Neural crest cell (in vitro differentiated cells): ENCODE measurements at places on chromosomes 13 and 19.

GRCh38 chr13:91349992-91350911 is 2.8 kb downstream of the MIR17HG start:
- DNase-seq: no peak

DNA sequence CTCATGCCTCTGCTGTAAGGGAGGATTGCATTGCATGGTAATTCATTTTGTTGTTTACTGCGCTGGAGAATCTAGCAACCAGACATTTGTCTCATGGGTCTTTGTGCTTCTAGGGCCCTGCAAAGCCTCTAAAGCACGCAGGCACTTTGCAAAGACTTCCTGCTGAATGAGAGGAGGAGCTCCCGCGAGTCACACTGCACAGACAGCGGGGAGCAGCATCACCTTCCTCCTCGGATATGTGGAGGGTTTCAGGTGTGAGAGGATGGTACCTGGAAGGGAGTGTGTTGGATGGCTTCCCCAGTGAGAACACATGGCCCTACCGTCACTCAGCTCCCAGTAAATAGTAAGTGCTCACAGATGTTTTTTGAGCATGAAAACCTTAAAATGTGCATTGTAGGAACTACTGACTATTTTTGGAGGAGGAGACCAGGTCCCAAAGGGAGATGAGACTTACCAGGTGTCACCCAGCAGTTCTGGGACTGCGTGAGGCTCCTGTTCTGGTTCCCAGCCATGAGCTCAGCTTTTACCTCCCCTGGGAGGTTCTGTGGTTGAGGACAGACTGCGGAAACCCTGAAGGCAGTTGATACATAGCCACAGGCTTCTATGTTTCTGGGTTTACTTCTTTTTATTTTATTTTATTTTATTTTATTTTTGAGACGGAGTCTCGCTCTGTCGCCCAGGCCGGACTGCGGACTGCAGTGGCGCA is 278.0 kb downstream of the FGF9 start:
- no peak for DNase-seq

DNA sequence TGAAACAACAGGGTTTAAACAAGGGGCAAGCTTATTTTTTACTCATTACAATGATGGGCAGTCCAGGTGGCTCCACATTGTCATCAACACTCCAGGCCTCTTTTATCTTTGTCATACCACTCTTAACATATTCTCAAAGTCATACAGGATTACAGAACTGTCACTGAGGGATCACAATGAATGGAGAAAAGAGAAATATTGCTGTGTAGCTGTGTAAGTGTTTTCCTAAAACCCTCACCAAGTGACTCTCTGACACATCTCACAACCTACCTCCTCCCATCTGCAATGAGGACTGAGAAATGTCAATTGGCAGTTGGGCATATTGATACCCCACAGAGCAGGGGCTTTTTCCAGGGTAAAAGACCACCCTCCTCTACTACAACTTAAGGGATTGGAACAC is 562.1 kb downstream of the TBC1D4 start:
- no peak for DNase-seq

GRCh38 chr19:32387701-32388392 is 17.7 kb upstream of the DPY19L3 start:
- no peak for DNase-seq

- no peak for DNase-seq
These were observed 6.6 kb downstream of the THOP1 start for GRCh38 chr19:2791876-2792275.

DNA sequence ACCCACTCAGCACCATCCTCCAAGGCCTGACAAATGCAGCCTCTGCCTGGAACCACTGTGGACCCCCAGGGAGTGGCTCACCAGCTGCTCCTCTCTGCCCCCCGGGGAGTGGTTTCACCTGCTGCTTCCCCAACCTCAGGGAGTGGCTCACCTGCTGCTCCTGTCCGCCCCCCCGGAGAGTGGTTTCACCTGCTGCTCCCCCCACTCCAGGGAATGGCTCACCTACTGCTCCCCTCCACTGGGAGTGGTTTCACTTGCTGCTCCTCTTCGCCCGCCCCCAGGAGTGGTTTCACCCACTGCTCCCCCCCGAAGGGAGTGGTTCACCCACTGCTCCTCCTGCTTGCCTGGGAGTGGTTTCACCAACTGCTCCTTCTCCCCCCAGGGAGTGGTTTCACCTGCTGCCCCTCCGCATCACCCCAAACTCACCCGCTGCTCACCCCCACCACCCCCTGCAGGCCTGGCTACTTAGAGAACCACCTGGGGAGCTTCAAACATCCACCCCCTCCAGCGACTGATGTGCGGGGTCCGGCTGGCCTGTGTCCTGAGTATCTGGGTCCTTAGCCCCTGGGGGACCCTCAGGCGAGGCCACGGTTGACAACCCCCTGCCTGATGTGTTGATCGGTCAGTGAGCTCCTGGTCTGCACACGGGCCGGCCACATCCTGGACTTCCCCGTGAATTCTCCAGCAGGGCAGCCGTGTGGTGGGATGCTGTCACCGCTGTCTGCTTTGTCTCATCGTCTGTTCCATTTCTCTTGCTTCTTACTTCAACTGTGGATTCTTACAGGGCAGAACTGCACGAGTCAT is 14.6 kb upstream of the TMEM255B start:
- DNase-seq: no peak

DNA sequence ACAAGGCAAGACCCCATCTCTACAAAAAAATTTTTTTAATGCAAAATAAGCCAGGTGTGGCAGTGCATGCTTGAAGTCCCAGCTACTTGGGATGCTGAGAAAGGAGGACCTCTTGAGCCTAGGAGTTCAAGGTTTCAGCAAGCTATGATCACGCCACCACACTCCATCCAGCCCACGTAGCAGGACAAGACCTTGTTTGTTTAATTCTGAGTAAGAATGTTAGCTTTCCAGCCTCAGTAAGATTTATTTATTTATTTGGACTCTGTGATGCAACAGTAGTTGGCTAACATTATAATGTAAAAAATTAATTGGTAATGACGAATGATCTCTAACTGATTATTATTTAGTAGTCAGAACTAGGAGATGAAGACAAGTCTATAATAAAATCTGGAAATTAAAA is 23.3 kb downstream of the N4BP2L2 start:
- no peak for DNase-seq

DNA sequence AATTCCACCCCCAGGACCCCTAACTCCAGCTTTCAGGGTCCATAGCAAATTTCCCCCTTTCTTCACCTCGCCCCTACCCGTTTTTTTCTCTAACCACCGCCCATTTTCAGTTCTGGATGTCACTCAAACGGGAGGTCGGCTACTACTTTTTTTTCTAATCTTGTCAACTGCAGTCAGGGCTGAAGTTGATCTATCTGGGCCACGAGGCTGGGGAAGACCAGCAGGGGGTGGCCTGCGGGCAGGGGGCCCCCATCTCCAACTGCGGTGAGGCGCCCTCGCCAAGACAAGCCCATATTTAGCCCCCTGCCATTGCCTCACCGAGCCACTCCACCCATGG is 748 bp downstream of the LHFPL6 start:
- DNase-seq: no peak

DNA sequence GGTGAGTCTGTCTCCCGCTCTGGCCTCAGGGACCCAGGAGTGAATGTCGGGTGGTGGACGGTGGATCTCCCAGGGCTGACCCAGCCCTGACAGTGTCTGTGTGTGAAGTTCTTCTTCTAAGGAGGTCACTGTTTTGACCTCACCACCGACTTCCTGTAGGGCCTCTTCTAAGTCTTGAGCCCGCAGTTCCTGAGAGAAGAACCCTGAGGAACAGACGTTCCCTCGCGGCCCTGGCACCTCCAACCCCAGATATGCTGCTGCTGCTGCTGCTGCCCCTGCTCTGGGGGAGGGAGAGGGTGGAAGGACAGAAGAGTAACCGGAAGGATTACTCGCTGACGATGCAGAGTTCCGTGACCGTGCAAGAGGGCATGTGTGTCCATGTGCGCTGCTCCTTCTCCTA is at the start of gene SIGLEC7:
TSS of gene SIGLEC7 (plus strand) at position 183 of the 400 bp plus-strand sequence. CDS start at position 252, 69 bp downstream.
- no peak for DNase-seq

DNA sequence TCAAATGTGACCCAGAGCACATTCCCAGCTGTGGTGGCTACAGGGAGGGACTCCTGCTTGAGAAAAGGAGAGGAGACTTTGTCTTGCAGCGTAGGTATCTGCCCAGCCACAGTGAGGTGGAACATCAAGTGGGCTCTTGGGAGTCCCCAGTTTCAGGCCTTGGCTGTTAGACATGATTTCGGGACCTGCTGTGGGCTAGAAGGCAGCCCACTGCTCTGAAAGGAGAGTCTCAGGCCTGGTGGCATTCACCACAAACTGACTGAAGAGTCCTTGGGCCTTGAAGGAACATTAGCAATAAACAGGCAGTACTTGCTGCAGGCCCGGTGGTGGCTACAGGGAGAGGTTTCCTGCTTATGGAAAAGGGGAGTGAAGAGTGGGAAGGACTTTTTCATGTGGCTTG is 61.8 kb upstream of the TEX29 start:
- no peak for DNase-seq

GRCh38 chr13:48590141-48590901 is 57.4 kb upstream of the RCBTB2 start:
- no peak for DNase-seq

- no peak for DNase-seq
These were observed 26.1 kb downstream of the GAS6 start for GRCh38 chr13:113837560-113838355.

DNA sequence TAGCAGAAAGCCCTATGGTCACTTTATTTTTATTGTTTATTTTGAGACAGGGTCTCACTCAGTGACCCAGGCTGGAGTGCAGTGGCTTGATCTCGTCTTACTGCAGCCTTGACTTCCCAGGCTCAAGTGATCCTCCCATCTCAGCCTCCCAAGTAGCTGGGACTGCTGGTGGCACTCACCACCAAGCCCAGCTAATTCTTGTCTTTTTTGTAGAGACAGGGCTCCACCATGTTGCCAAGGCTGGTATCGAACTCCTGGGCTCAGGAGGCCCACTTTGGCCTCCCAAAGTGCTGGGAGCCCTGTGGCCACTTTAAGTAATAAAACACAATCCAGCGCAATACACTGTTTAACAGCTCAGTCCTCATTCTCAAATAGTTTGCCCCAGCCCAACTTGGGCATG is 69.3 kb downstream of the NUFIP1 start:
- no peak for DNase-seq

DNA sequence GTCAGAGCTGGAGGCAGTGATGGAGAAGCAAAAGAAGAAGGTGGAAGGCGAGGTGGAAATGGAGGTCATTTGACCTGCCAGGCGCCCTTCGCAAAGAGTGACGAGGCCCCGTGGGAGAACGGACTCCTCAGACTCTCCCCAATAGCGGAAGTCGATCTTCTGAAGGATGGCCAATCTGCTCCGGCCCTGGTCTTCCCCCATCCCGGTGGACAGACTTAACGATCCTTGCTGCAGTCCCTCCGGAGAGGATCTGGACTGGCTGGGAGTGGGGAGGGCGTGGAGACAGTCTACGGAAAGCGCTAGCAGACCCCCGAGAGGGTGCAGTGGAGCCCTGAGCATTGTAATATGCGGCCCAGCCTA is 11.9 kb downstream of the EPS8L1 start:
- DNase-seq: no peak

GRCh38 chr19:11230621-11231386 is 8.6 kb upstream of the ANGPTL8 start:
- no peak for DNase-seq

GRCh38 chr19:17333611-17334413 is 843 bp downstream of the ANO8 start:
- DNase-seq: no peak

DNA sequence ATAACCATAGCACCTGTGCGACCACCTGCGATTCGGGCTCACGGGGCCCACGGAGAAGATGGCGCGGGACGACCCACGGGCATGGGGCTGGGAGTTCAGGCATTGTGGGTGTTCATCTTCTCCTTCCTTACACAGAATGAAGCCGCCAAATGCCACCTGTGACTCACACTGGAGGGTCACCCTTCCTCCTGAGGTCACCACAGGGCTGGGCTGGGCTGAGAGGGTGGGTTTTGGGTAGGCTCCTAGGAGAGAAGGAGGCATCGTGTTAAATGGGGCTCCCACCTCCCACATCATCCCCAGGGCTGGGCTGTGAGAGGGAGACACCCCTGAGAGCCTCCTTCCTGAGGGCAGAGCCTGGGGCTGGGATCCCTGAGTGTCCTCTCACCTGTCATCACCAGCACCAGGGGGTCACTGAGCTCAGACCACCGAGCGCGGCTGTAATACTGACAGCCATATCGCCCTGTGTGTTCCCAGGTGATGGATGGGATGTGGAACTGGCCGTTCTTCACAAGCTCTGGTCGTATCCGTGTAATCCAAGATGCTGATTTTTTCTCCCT is 1.4 kb downstream of the LILRB2 start:
- DNase-seq: no peak

- DNase-seq: no peak
These were observed 799.2 kb downstream of the GPC5 start for GRCh38 chr13:92197669-92198068.

- no peak for DNase-seq
These were observed 4.8 kb upstream of the CTXN1 start for GRCh38 chr19:7930765-7931164.

DNA sequence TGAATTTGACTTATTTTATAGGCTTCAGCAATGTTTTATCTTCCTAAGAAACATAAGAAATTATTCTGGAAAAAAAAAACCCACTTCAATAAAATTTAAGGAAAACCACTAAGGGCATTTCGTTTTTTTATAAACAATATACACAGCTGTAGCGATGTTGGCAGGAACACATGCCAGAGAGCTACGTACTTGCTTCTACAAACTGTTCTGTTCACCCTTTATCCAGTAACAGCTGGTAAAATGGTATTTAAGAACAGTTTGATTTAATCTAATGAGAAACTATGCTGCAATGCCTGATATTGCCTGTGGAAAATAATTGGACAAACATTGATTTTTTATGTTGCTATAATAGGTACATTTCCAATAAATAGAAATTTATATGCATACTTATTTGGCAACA is 137.2 kb upstream of the DACH1 start:
- DNase-seq: no peak

- DNase-seq: no peak
These were observed 284.3 kb downstream of the FOXO1 start for GRCh38 chr13:40381935-40382764.

DNA sequence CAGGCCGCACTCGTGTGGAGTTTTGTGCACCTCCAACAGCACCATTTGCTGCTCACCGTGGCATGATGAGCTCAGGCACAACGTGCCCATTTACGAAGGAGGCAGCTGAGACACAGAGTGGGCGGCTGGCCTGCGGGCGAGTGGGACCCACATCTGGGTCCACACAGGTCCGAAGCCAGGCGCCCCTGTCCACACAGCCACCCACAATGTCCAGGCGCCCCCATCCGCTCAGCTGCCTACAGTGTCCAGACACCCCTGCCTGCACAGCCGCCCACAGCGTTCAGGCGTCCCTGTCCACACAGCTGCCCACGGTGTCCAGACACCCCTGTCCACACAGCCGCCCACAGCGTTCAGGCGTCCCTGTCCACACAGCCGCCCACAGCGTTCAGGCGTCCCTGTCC is 42.5 kb upstream of the F7 start:
- no peak for DNase-seq
